ENCODE measurements at places on chromosomes 6 and 20.

- DNase-seq, result no peak
Measured at GRCh38 chr6:72712910-72713309, 91.0 kb downstream of the KCNQ5 start.

- DNase-seq, result no peak
Measured at GRCh38 chr6:128848212-128848935, 34.6 kb upstream of the LAMA2 start.

DNA sequence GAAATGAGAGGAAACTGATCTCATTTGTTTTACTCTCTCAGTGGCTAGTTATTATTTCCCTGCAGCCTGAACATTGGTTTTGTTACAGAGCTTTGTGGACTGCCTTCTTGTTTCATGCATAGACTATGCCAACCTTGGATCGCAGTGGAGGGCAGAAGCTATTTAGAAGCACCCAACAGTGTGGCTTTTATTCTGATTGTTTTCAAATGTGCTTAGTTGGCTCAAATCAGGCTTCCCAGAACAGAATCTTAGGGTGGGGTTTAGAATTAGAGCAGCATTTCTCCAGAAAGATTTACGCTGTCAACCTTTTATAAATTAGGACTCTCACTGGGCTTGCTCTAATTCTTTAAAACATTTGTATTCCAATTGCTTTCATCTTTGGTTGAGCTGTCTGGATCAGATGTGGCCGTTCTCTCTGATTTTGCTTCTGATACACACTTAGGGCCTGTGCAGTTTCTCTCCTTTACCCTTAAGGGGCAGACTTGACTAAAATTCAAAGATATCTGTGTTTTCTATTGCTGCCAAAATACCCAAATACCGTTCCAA lies 210.3 kb downstream of the BCKDHB start:
- no peak for DNase-seq

- DNase-seq, result no peak
Measured at GRCh38 chr20:58829531-58829941, 21.2 kb downstream of the GNAS-AS1 start.

- DNase-seq, result peak; percentile 61
Measured at GRCh38 chr6:108622641-108623298, 62.1 kb downstream of the FOXO3 start.

- no peak for DNase-seq
Measured at GRCh38 chr6:167331565-167331964, 6.7 kb downstream of the TTLL2 start.

DNA sequence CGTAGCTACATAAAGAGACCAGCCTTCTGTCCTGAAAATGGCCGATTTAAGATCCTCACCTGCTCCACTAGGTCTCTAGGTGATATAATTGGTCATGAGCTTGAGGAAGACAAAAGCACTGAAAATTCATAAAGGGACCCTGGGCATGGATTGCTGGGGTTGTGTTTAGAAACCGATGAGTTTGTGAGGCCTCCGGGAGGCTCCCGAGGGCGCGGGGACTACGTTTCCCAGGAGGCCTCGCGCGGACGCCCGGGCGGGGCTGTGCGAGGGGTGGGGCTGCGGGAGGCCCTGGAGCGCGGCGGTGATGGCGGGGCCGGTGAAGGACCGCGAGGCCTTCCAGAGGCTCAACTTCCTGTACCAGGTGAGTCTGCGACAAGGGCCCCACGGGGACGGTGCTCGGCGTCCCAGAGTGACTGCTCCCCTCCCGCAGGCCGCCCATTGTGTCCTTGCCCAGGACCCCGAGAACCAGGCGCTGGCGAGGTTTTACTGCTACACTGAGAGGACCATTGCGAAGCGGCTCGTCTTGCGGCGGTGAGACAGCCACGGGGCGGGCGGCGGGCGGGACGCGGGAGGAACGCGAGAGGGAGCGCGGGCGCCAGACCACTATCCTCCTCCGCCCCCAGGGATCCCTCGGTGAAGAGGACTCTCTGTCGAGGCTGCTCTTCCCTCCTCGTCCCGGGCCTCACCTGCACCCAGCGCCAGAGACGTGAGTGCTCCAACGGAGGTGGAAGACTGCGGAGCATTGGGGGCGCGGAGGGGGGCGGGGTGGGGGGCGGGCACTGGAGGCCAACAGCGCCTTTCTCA lies at the start of gene RPP21:
Gene RPP21, plus strand, starts transcription at position 289 of the 804 bp plus-strand sequence. Its CDS starts 16 bp downstream, at position 305.
- DNase-seq, result no peak

- DNase-seq, result no peak
Measured at GRCh38 chr20:6058684-6059295, 4.9 kb upstream of the LRRN4 start.

DNA sequence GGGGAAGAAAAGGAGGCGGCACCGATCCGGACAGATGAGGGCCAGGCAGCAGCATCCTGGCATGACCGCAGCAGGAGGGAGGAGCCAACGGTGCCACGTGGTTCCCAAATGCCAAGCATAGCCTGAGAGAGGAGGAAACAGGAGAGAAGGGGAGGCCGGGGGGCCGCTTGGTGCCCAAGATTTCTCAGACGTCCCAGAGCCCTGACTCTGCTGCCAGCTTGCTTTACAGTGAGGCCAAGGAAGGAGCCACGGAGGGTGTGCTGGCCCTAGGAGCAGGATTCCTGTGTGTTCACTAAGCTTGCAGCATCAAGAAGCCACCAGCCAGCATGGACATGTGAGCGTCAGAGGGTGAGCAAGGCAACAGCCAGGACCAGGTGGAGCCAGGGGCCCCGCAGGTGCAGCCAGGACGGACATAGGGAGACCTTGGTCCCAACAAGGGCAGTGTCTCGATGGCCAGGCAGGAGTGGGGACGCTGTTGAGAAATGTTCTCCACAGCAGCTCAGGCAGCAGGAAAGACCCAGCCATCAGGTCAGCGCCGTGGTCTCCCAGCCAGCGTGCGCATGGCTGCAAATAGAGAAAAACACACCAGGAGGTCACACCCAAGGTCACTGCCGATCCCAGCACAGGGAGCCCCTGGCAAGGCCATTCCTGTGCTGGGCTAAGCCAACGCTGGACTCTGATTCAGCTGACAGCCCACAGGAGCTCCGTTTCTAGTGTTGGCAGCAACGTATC lies 143.7 kb downstream of the DLL1 start:
- DNase-seq, result no peak

GRCh38 chr20:58271606-58272351 lies 37.7 kb upstream of the RAB22A start:
- no peak for DNase-seq

- no peak for DNase-seq
Measured at GRCh38 chr20:37987602-37988290, 45.5 kb downstream of the TTI1 start.
